ENCODE measurements at places on chromosomes 1 and 21.

DNA sequence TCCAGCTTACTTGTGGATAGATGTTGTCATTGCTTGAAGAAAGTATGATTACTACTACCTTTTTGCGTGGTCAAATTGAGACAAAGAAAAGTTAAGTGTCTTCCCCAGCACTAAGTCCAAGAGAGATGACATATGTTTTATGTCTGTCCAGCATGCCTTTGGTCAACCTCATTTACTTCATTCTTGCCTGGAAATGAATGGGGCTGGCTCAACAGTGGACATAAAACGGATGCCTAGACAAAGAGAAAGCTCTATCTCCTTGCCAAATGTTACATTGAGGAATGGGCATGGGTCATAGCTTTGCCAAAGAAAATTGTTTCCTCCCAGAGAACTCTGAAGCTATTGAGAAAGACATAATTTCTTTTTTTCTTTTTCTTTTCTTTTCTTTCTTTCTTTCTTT, 82.4 kb upstream of the PLPPR4 start:
- no peak for DNase-seq

DNA sequence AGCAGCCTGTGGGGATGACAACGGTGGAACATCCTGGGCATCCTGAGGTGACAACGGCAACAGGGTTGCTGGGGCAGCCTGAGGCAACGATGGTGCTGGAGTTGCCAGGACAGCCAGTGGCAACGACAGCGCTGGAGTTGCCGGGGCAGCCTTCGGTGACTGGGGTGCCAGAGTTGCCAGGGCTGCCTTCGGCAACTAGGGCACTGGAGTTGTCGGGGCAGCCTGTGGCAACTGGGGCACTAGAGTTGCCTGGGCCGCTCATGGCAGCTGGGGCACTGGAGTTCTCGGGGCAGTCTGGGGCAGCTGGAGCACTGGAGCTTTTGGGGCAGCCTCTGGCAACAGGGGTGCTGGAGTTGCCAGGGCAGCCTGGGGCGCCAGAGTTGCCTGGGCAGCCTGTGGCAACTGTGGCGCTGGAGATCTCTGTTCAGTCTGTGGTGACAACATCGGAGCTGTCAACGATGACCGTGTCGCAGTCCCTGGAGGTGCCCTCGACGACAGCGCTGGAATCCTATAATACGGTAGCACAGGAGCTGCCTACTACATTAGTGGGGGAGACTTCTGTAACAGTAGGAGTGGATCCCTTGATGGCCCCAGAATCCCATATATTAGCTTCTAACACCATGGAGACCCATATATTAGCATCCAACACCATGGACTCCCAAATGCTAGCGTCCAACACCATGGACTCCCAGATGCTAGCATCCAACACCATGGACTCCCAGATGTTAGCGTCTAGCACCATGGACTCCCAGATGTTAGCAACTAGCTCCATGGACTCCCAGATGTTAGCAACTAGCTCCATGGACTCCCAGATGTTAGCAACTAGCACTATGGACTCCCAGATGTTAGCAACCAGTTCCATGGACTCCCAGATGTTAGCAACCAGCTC, 8.2 kb downstream of the SON start:
- DNase-seq = no peak

- DNase-seq = no peak
These were observed 28.7 kb downstream of the COL16A1 start for GRCh38 chr1:31675161-31675560.

DNA sequence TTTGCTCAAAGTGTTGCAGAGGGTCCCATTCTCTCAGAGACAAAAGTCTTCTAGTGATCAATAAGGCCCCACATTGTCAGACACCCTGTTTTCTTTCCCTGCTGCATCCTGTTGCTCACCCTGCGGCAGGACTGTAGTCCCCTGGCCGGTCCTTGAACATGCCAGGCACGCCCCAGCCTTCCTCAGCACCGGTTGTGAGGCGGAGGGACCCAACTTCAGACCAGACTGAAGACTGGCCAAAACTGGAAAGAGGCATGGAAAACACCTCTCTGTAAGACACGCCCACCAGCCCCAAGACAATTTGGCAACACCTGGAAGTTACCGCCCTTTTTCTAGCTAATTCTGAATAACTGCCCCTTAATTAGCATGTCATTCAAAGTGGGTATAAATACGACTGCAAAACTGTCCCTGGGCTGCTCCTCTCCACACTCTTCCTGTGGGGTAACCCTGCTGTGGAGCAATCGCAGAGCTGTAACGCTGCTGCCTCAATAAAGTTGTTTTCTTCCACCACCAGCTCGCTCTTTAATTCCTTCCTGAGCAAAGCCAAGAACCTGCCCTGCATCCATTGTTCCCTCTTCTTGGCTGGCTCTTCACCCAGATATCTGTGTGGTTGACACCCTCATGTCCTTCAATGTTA, 23.8 kb downstream of the PLA2G2A start:
- no peak for DNase-seq

- DNase-seq = no peak
These were observed 532.2 kb downstream of the NPHP4 start for GRCh38 chr1:5459839-5460610.

GRCh38 chr1:167305706-167306277, 85.1 kb downstream of the POU2F1 start:
- no peak for DNase-seq

GRCh38 chr1:176434234-176434633, 28.7 kb upstream of the PAPPA2 start:
- DNase-seq = no peak
